GM03348 (cell line): ENCODE measurements at places on chromosomes 13 and 19.

DNA sequence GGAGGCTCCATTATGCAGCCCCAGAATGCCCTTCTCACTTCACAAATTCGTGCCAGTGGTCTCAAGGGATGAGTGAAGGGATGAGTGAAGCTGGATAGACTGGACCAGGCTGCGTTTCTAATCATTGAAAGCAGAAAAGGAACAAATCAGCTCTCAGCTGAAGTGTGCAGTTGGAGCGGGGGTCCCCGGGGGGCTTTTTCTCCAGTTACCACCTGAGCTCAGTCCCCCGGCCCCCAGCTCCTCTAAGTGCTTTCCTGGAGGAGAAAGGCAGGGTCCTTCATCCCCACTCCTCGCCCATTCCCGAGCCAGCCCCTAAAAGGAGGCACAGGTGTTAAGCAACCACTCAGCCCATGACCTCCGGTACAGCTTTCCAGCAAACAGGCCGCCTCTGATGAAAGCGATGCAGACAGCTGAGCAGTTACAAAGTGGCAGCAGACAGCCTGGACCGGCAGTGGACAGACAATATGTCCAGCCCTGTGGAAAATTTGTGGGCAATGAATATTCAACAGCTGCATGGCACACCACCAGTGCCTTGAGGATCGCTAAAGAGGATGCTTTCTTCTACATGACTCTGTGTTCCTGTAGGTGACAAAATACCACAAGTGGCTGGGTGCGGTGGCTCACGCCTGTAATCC lies 110.7 kb upstream of the UBL3 start:
- DNase-seq, result no peak

DNA sequence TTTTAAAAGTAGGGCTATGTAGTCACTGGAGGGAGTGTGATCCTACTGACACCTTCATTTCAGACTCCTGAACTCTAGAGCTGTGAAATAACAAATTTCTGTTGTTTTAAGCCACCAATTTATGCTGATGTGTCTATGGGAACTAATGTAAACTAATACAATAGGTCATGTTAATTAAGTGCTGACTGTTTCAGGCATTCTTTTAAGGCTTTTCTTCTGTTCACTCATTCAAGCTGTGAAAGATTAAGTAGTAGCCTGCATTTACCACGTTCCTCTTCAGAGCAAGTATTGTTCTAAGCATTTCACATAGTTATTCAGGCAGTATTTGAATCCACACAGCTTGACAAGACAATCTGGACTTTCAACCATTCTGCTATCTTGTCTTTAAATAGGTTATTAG lies 1135.0 kb downstream of the SLITRK1 start:
- no peak for DNase-seq

DNA sequence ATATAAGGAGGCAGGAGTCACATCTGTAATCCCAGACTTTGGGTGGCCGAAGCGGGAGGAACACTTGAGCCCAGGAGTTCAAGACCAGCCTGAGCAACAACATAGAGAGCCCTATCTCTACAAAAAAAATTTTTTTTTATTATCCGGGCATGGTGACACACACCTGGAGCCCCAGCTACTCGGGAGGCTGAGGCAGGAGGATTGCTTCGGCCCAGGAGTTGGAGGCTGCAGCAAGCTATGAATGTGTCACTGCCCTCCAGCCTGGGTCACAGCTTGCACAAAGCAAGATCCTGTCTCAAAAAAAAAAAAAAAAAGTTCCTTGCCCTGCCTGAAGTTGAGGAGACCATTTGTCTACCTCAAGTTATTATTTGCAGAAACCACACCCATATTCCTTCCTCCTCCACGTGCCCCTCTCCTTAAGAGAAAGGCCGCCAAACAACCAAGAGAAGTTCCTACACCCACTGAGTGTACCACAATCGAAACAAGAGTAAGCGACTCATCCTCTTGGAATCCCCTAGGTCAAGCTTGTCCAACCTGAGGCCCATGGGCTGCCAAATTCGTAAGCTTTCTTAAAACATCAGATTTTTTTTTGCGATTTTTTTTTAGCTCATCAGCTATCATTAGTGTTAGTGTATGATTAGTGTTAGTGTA lies 2.2 kb downstream of the ABCC4 start:
- peak; percentile 37 for DNase-seq

DNA sequence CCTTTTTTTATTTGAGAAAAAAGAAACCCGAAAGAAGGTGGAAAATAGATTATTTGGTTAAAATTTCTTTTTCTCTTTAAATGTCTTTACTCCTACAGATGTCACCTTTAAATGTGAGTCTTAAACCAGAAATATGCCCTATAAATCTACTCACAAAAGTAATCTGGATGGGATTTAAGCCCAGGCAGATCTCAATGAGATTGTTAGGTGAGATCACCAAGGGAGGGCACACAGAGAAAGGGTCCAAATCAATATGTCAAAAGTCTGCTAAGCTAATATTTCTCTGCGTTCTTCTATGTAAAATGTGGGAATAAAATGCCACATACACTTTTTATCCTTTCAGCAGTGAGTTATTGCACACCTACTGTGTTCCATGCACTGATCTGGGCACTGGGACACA lies 32.9 kb downstream of the WASF3 start:
- DNase-seq, result no peak

GRCh38 chr13:52004511-52005170 lies 6.6 kb downstream of the ATP7B start:
- DNase-seq, result no peak

GRCh38 chr19:13104848-13105711 lies 2.4 kb upstream of the LYL1 start:
- no peak for DNase-seq

GRCh38 chr13:49731766-49732165 lies 40.5 kb upstream of the EBPL start:
- peak; percentile 52 for DNase-seq

- DNase-seq, result peak; percentile 25
These were observed 800 bp downstream of the ELL start for GRCh38 chr19:18520848-18521691.

DNA sequence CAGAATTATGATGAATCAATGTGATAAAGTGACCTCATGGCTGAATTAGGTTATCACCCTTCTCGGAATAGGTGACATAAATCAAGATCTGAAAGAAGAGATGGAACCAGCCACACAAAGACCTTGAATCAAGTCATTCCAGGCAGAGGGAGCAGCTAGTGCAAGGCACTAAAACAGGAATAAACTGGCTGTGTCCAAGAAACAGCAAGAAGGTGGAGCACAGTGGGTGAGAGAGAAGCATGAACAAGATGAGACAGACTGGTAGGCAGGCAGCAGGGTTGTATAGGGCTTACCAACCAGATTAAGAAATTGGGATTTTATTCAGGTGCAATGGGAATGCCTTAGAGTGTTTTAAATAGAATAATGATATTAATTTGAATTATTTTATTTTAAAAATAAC lies 470.3 kb downstream of the PCDH20 start:
- DNase-seq, result no peak

DNA sequence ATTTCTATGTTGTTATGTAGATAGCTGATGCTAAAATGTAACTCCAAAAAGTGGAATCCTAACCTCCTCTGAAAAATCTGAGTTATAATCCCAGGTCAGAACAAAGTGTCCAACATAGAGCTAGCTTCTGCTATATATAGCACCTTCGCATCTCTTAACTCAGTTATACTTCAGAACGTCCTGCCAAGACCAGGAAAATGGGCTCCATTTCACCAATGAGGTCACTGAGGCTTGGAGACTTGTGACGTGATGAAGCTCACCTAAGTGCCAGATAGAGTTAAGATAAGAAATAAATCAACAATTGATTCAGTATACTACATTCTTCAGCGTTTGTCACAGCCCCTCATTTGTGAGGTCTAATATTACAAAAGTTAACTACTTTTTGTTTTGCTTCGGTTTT lies 88.8 kb downstream of the KCTD12 start:
- DNase-seq, result no peak

- DNase-seq, result no peak
These were observed 6.0 kb downstream of the PLPPR2 start for GRCh38 chr19:11361037-11361770.

DNA sequence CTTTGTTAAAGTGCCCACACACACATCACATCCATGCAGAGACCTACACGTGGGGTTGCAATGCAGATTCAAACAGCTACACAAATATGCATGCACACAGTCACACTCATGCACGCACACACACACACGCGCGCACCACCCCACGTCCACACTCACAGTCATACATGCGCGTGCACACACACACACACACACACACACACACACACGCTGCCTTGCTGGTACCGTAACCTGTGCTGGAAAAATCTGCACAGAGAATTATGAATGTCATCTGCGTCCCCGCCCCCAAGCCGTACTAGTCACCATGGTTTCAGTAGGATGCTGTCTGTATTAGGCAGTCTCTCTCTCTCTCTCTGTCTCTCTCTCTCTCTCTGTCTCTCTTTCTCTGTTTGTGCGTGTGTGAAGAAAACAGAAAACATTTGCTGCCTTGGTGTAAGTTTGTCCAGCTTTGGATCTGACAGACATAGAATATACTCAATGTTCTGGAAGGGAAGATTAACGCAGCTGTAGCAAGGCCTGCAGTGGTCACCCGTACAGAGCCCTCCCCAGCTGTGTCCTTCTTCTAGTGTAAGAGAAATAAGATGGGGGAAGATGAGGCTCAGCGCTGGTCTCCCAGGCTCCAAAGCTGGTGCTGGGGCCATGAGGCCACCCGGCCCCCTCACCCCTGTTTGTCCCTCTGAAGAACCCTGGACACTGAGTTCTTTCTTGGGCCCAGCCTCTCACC lies 26.4 kb upstream of the DPP9 start:
- DNase-seq, result no peak

GRCh38 chr13:43664700-43665191 lies 122.0 kb downstream of the ENOX1 start:
- DNase-seq, result peak; percentile 44

GRCh38 chr19:46885411-46885810 lies 24.6 kb downstream of the ARHGAP35 start:
- DNase-seq, result no peak

- DNase-seq, result no peak
These were observed 176.0 kb upstream of the TSC22D1 start for GRCh38 chr13:44752164-44752563.

DNA sequence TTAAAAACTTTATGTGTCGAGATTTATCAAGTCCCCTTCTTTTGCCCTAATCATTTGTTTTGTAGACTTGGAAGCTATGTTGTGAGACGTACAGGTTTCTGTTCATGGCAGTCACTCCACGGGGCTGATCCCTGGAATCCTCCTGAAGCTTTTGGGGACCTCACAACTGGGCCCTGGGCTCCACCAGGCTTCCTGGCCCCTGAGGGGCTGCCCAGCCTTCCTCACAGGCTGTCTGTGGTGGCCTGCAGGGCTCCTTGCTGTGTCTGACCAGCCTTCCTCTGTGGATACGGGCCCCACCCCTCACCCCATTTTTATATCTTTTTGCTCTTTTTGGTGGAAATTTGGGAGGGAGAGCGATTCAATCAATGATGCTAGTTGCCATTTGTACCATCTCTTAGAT lies 38.1 kb downstream of the CHST8 start:
- no peak for DNase-seq

- DNase-seq, result no peak
These were observed 9.6 kb downstream of the PRR22 start for GRCh38 chr19:5774921-5775320.

- DNase-seq, result no peak
These were observed 54.5 kb upstream of the GPC6 start for GRCh38 chr13:93172109-93172508.

- peak; percentile 36 for DNase-seq
These were observed 15.2 kb downstream of the BCAT2 start for GRCh38 chr19:48795685-48796070.

DNA sequence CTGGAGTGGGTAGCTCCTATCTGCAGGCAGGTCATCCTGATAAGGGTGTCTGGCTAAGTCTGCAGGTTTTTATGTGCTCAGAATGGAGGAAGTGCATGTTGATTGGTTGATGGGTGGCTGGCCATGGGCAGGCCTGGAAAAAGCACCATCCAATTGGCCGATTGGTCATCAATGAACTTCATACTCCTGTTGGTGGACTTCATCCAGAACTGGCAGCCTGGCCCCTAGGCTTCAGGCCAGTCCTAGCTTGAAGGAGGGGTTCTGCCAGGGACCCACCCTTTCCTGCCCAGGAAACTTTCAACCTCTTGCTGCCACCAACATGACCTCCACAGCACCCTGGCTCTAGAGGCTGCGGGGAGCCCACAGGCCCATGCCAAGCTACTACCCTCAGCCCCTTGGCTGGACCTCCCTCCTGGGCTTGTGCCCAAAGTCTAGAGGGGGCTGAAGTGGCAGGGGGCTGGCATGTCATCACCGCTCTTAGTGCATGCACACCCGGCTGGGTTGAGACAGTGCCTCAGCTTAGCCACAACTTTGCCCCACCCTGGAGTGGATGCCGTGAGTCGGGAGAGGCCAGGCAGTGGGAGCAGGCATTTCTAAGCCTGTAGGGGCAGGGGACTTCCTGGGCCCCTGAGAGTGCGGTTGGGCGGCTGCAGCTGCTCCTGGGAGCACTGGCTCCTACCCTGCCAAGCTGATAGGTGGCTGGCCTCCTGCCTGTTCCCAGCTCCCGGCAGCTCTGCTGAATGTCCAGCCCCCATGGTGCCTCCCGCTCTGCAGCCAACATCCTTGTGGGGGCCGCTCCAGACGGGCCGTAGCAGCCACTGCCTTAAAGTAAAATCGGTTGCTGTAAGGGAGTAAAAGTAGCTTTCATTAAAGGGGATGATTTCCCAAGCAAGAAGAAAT lies 13.2 kb downstream of the DNAJC15 start:
- no peak for DNase-seq

DNA sequence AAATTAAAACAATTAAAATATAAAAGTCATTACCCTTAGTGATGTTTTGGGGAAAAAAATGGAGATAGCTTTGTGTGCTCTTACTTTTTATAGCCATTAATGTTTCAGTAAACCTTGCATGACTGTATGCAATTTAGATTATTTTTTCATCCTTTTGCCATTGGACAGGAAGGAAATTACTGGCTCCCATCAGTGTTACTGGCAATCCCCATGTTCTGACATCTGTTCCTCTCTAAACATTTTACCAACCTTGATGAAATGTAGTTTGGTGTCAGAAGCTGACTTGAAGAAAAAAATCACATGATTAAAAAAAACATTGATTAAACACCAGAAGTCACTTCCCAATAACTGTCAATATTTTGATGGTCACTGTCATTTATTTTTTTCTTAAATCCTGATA lies 52.3 kb upstream of the ZNF536 start:
- DNase-seq, result no peak

DNA sequence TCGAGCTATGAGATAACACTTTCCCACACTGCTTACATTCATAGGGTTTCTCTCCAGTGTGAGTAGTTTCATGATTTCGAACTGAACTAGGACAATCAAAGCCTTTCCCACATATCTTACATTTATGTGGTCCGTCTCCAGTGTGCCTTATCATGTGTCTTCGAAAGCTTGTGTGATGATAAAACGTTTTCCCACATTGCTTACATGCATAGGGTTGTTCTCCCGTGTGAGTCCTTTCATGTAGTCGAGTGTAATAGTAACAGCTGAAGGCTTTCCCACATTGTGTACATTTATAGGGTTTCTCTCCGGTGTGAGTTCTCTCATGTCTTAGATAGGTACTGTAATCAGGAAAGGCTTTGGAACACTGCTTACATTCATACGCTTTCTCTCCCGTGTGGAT lies 16.3 kb downstream of the ZNF823 start:
- DNase-seq, result no peak

- no peak for DNase-seq
These were observed 752 bp downstream of the RPL18A start for GRCh38 chr19:17860331-17860992.

- no peak for DNase-seq
These were observed 11.7 kb downstream of the MKNK2 start for GRCh38 chr19:2039089-2039958.

GRCh38 chr13:25783601-25784024 lies 268.2 kb downstream of the SHISA2 start:
- no peak for DNase-seq

GRCh38 chr13:86681223-86681622 lies 882.0 kb upstream of the SLITRK6 start:
- no peak for DNase-seq
